ENCODE measurements at places on chromosomes 12 and 14.

DNA sequence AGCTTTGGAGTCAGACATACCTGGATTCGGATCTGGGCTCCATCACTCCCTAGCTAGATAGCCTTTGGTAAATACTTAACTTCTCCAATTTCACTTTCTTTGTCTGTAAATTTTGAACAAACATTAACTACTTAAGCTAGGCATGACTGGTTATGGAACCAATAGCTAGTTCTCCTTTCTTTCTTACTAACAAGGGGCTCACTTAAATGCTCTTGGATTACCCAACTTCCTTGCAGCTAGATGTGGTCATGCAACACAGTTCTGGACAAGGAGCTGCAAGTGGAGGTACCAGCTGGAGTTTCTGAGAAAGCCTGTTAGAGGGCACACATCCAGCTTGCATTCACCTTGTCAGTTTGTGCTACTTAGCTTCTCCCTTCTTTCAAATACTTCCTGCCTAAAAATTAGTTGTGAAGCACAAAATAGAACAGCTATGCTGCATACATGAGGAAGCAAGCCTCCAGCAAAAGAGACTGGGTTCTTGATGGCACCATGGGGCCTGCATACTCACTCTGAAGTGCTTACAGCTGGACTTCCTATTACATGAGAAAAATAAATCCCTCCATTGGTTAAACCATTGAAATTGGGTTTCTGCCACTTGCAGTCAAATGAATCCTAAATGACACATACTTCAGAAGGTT, 210.1 kb upstream of the EEA1 start:
- DNase-seq = no peak

GRCh38 chr14:49659526-49660455, 24.7 kb upstream of the DNAAF2 start:
- no peak for DNase-seq

- DNase-seq = no peak
Observed at GRCh38 chr12:26162905-26163304, 32.5 kb upstream of the SSPN start.

DNA sequence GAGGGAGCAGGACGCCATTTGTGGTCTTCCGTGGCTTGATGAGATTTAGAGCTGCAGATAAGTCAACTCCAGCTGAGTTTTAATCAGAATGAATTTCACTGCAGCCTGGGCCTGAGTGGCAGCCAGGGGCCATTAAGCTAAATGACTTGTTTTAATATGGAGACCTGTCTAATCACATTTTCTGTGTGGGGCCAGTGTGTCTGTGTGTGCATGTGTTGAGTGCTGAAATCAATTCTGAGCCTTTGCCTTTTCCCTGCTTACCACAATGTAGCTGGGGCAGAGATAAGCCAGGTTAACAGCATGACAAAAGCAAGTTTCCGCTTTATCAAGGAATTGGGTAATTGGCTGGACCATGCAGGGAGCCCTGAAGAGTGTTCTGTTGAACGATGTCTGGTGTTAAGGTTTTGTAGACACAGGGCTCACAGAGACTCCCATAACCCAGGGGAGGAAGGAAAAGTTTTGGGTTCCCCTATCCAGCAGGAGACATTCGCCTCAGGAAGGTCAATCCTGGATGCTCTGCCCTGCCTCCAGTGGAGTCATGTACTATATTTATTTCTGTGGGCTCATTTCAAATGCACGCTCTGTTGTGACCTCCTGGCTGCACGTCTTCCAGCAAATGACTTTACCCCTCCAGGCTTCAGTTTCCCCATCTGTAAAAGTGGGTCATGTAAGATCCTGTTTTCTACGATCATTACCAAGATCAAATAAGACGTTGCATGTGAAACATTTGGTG, 24.2 kb downstream of the RPH3A start:
- DNase-seq = no peak

- DNase-seq = no peak
Observed at GRCh38 chr12:10448236-10448635, 4.9 kb downstream of the KLRC1 start.

DNA sequence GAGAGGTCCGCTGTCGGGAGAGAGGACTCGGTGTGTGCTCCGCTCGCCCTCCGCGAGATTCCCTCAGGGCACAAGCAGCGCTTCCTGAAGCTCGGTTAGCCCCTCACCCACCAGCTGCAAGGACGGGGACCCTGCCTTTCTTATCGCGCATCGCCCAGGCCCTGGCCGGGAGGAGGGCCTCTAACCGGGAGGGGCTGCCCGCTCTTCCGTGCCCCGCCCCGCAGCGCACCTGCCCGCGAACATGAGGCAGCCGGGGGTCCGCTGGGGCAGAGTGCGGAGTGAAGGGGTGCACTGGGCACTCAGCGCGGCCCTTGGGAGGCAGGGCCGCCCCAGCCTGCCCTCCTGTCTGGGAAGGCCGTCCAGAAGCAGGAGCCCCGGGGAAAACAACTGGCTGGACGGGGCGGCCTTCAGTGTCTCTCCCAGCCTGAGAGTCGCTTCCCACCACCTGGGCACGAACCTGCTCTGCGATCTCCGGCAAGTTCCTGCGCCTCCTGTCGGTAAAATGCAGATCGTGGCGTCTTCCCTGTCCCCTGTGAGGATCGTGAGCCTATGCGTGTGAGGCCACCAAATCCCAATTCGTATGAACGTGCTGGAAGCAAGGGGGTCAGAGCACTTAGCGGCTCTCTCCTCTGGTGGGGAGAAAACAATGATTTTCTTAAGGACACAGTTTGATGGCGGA, 28.0 kb upstream of the ADIPOR2 start:
- DNase-seq = peak; percentile 82

- DNase-seq = no peak
Observed at GRCh38 chr14:75875958-75876357, 105.8 kb downstream of the TGFB3 start.

All from spleen (tissue), 13 donors.